ENCODE measurements at places on chromosomes 4 and X.
A peak's percentile ranks its signal among the peaks of the same experiment; 100 is the strongest.

GRCh38 chr4:125639182-125639621 is 324.4 kb downstream of the FAT4 start:
- DNase-seq = no peak

- DNase-seq = no peak
Measured at GRCh38 chr4:22969287-22969896, 276.7 kb downstream of the GBA3 start.

GRCh38 chrX:39973810-39974209 is 123.9 kb downstream of the BCOR start:
- DNase-seq = no peak

GRCh38 chr4:67892905-67893304 is 9.1 kb upstream of the TMPRSS11D start:
- DNase-seq = no peak

GRCh38 chr4:78692822-78693170 is 83.4 kb upstream of the BMP2K start:
- no peak for DNase-seq

GRCh38 chrX:18297251-18297650 is 57.2 kb downstream of the SCML2 start:
- no peak for DNase-seq

GRCh38 chrX:66961665-66962064 is 322.8 kb upstream of the EDA2R start:
- DNase-seq = no peak

DNA sequence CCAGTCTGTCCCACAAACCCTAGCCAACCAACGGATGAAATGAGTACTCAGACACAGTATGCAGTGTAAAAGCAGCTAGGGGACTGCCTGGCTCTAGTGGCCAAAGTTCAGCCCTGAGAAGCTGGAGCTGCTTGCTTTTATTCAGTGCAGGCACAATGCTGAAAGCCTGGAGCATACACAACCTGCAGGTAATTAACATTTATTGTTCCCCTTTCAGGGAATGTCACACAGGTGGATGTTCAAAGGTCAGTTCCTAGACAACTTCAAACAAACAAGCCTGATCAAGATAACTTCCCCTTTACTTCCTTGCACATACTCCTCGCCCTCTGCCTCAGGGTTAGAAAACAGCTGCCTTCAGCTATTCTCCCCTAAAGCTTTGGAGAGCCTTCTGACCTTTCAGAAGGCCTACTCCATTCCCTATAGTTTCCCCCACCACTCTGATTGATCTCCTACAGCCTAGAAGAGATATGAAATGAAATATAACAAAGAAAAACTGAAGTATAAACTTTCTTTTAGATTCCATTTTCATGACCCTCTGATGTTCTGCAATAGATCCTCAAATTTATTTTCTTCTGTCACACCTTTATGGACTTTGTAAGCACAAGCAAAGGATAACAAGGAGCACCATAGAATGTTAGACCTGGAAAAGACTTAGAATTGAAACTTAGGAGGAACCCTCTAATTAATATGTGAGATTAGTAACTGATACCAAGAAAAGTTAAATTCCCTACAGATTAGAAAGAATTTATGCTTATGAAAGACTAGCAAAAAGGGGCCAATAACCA is 6.8 kb upstream of the DCAF8L1 start:
- no peak for DNase-seq

- DNase-seq = no peak
Measured at GRCh38 chr4:73844345-73844744, 7.9 kb downstream of the CXCL6 start.

DNA sequence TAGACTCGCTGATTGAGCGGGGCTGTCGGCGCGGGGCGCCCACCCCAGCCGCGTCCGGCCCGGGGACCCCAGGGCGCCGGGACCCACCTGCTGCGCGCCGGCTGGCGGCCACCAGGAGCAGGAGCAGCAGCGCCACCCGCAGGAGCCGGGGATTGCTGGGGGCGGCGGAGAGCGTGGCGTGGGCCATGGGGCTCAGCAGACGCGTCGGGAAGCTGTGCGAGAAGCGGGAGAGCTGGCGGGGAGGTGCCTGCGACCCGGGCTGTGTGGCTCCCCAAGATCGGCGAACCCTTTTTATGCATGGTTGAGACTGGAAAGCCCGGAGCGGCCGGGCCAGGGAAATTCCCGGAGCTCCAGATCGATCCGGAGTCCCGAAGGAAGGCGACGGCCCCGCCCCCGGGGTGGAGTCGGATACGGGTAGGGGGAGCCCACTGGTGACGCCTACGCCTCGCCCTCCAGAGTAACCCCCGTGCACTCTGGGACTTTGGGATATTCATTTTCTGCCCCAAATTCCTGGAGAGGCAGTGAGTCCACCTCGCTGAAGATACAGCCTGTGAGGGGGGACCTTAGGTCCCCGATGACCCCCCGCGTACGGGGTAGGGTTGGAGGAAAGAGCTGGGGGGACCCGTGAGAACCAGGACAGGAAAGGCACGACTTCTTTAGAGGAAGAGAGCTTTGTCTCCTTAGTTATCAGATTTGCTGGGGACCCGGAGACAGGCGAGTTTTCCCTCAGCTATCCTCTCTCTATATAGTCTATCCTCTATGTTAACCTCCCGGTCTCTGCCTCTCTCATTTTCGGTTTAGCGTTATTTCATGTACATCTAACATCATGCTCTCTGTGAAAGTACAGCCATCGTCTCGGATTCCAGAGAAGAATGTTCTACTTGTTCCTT is at the start of gene CXCL3:
Gene CXCL3, minus strand, starts transcription at position 265 of the 890 bp plus-strand sequence. Its CDS starts 78 bp downstream, at position 187.
- DNase-seq = peak; percentile 60

DNA sequence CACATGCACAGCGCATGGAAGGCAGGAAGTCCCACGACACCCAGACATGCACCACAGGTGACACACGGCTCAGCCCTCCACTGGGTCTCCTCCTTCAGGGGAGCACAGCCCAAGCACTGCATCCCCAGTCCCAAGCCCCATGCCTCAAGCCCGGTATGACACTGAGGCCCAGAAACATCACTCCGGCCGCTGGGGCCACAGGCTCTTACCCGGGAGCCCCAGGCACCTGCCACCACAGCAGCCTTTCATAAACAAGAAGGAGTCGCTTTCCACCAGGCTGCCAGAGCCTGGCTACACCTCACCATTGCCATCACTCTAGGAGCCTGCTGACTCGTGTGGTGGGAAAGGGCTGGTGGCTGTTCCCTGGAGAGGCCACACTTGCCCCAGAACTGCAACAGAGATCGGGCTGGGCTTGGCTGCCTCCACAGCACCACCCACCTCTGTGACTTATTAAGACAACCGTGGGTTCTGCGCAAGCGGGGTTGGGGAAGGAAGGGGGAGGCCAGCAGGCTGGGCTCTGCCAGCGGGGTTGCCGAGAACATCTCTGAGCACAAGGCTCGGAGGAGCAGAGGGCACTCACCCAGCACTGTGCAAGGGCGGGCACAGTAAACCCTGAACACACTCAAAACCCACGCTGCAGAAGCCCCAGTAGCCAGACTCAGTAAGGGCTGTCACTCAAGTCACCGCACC is 4.5 kb downstream of the HAUS7 start:
- no peak for DNase-seq

DNA sequence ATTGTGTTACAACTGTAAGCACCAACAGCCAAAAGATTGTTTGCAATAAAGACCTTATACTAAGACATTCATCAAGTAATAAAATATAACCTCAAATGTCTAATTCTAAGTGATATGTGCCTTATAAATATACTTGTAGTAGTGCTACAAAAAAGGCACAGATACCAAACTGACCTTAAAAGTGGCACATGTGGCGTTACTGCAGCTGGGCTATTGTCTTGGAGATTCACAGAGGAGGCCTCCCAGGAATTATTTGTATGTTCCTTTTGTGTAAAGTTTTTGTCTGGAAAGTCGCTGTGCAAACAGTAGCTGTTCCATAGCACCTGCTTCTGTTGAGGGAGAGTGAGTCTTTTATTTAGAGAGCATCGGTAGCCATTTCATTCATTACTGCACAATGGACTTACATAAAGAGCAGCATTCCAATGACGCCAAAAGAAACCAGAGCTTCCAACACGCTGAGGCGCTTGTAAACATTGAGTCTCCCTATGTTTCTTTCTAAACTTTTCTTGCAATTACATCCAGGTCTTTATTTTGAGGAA is 143.7 kb downstream of the RPA4 start:
- no peak for DNase-seq

DNA sequence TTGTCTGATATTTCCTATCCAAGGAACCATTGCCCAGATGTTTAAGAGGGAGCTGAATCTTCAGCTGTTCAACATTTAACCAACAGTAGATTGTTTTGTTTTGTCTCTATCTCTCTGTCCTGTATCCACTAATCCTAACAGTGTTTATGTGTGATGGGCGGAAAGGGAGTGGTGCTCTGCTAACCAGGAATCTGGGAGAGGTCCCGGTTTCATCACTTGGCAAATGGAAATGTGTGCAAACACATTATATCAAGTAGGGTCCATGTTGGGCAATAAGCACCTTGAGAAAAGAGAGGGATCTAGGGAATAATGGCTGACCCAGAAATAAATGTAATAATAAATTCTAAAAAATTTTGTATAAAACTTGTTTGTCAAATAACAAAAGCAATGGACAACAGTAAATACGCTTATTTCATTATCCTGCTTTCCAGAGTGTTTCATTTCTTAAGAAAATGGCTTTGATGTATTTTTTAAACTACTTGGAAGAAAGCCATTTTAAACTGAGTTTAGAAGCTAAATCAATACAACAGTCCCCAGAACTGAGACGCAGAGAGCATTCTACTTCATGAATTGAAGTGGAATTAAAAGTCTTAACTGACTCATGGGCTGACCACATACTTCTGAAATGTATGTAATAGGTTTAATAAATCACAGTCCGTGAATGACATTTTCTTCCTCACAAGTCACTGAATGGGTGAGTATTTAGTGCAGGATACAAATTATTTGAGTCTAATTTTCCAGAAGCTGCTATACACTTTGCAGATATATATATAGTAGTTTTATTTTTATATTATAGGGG is 55.8 kb downstream of the EMCN start:
- DNase-seq = no peak

GRCh38 chrX:123581586-123581985 is 151.3 kb downstream of the THOC2 start:
- no peak for DNase-seq

- DNase-seq = no peak
Measured at GRCh38 chr4:39994406-39994805, 16.7 kb upstream of the PDS5A start.

GRCh38 chr4:98905839-98906238 is 23.1 kb downstream of the EIF4E start:
- no peak for DNase-seq

- DNase-seq = no peak
Measured at GRCh38 chr4:1194010-1194900, 21.9 kb upstream of the SPON2 start.

DNA sequence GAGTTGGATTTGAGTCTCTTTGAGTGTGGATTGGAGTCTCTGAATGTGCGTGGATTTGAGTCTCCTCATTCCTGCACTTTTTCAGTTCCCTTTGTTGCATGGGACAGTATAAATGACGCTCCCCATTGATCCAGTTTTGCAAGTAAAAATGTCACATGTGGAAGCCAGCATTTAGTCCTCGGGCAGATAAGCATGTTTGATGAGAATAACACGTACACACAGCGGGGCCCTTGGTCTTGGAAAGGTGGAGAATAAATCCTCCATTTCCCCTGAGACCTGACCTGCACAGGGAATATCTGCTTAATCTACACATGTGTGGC is 8.1 kb downstream of the P2RY8 start:
- no peak for DNase-seq

- DNase-seq = no peak
Measured at GRCh38 chr4:157075401-157075800, 549 bp upstream of the GLRB start.

GRCh38 chr4:6820695-6821094 is 38.2 kb downstream of the KIAA0232 start:
- DNase-seq = no peak

- no peak for DNase-seq
Measured at GRCh38 chr4:146310319-146311021, 96.1 kb downstream of the REELD1 start.

- no peak for DNase-seq
Measured at GRCh38 chr4:134144337-134144736, 57.3 kb downstream of the PABPC4L start.

GRCh38 chrX:6002056-6002455 is 226.6 kb downstream of the NLGN4X start:
- DNase-seq = no peak

GRCh38 chr4:186146458-186146857 is 42.0 kb downstream of the FAM149A start:
- DNase-seq = no peak

- no peak for DNase-seq
Measured at GRCh38 chr4:111013846-111014245, 391.0 kb upstream of the PITX2 start.

Data from Kasumi-1 (cell line).